ENCODE measurements at places on chromosomes 12 and 14.

- DNase-seq: peak; percentile 53
These were observed 15.4 kb downstream of the VASH1 start for GRCh38 chr14:76776428-76777251.

DNA sequence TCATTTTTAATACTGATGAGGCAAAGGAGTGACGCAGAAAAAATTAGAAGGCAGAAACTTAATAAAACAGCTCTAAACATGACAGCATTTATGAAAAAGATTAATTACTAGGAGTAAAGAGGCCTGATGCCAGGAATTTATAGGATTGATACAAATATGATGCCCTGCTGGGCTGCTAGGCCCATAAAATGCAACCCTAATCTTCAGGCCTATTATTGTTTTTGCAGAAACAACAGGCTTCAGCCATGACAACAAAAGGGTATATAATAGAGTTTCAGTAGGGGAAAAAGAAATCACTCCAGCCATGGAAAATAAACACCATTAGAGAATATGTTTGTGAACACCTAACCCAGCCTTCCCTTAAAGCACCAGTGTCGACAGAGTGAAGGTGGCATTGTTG lies 50.6 kb downstream of the OTX2 start:
- DNase-seq: no peak

- peak; percentile 89 for DNase-seq
These were observed 257.3 kb upstream of the PLEKHG7 start for GRCh38 chr12:92445253-92446082.

- no peak for DNase-seq
These were observed 14.3 kb downstream of the CFL2 start for GRCh38 chr14:34699873-34700621.

- DNase-seq: no peak
These were observed 1.6 kb downstream of the SLC6A12 start for GRCh38 chr12:212415-212714.

- no peak for DNase-seq
These were observed 21.1 kb upstream of the CORO1C start for GRCh38 chr12:108752387-108752786.

GRCh38 chr12:108804271-108804953 lies 53.0 kb downstream of the SSH1 start:
- no peak for DNase-seq

DNA sequence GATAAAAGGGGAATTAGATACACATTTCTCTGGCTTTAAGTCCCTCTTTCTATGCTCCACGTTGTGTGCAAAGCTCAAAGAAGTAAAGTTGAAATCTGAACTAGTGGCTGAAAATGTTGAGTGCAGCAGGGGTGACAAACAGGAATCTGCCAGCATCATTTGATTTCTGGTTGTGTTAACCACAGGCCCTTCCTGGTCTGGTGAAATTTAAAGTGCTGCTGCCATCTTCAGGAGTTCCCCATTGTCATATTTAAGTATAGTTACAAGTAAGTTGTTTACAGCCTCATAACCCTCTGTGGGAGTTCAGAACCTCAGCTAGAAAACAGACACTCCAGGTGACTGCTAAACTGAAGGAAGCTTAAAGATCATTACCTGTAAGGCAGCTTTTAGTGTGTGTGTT lies 90.9 kb upstream of the CCDC196 start:
- DNase-seq: no peak

- DNase-seq: no peak
These were observed 23.8 kb upstream of the CATSPERB start for GRCh38 chr14:91755570-91756295.

DNA sequence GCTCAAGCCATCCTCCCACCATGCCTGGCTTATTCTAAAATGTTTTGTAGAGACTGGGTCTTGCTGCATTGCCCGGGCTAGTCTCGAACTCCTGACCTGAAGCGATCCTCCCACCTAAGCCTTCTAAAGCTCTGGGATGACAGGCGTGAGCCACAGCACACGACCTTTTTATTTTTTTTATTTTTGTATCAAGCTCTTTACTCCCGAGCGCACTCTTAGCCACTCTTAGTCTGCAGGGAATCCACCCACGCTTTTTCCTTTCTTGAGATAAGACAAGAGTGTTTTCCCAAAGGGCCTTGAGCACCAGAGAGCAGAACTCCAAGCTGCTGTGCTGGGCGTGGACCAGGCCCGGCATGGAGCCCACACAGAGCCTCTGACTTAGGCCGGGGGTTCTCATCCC lies 23.4 kb downstream of the MAP1LC3B2 start:
- no peak for DNase-seq

- no peak for DNase-seq
These were observed 155.9 kb upstream of the CCDC196 start for GRCh38 chr14:66330228-66330627.

DNA sequence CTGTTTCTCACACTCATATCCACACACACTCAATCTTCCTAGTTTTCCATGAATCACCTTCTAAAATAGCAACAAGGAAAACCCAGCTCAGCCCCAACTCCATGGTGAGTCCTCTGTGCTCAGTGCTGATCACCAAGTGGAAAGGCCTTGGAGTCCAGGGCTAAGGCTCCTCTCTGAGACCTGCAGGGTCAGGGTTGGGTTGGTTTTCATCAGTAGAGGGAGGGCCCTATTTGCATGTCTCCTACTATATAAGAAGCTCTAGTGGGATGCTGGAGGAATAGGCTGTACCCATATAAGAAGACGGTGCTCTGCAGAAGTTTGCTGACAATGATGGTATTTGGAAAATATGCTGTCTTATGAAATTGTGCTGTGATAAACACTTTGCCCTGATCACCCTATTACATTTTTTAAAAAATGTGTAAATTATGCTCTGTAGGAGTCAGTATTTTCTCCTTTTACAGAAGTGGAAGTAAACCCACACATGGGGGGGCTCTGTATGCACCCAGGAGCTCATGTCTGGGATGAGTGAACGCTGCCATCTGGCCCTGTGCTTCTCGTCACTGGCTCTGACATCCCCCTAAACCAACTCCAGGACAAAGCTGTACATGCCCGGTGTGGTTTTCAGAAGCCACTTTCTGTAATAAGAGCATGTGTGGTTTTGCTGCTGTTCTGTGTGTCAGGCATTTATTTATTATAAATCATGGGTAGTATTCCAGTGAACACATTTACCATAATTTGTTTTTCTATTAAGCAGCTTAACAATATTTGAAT lies 536.3 kb downstream of the TMEM121 start:
- peak; percentile 12 for DNase-seq

DNA sequence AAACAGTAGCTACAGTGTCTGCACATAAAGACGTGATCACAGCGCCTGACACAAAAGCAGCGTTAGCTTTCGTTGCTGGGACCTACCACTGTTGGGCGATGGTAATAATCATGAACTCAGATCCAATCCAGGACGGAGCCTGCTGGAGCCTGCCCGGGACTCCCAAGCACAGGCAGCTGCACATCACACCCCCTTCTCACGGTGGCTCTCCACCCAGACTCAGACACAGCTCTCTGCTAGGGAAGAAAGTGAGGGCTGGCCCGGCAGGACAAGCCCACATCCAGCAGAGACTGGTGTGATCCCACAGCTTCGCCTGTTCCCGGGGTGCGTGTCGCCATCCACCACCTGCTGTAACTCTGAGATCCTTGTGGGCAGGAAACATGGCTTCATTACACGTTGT lies 49.9 kb upstream of the FOXN3 start:
- DNase-seq: no peak

GRCh38 chr12:49483619-49484018 lies 55.2 kb upstream of the KCNH3 start:
- no peak for DNase-seq

- no peak for DNase-seq
These were observed 47.6 kb downstream of the TAOK3 start for GRCh38 chr12:118325081-118325480.

GRCh38 chr14:92649934-92650545 lies 98.4 kb downstream of the LGMN start:
- no peak for DNase-seq

GRCh38 chr12:81164827-81165226 lies 86.9 kb downstream of the ACSS3 start:
- DNase-seq: no peak

- no peak for DNase-seq
These were observed 82.9 kb downstream of the PAPOLA start for GRCh38 chr14:96584907-96585671.

- DNase-seq: no peak
These were observed 10.2 kb upstream of the MEG3 start for GRCh38 chr14:100815478-100816285.

GRCh38 chr12:90280033-90280432 lies 571.4 kb upstream of the ATP2B1 start:
- no peak for DNase-seq

DNA sequence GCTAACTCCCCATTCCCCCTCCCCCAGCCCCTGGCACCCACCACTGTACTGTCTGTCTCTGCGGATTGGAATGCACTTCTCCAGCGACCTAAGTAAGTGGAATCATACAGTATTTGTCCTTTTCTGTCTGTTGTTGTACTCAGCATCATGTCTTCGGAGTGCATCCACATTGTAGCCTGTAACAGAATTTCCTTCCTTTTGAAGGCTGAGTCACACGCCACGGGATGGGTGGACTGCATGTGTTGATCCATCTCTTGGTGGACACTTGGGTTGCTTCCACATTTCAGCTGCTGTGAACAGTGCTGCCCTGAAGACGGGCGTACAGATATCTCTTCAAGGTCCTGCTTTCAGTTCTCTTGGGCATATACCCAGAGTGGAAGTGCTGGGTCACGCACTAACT lies 34.4 kb downstream of the DDX51 start:
- DNase-seq: no peak

DNA sequence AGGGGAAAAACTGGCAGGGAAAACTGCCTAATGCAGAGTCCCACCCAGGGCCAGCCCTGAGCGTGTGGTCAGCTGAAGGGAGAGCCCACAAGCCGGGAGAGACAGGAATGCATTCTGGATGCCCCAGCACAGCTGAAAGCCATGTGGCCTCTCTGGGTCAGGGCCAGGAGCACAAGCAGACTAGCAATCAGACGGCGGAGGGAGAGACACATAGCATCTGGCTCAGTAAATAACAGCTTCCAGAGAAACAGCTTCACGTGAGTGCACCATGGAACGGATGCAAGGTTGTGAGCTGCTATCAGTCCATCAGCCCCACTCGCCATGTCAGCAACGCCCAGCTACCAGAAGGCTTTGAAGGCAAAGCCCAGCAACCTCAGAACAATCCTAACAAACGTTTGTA lies 28.2 kb upstream of the TMEM106C start:
- no peak for DNase-seq

DNA sequence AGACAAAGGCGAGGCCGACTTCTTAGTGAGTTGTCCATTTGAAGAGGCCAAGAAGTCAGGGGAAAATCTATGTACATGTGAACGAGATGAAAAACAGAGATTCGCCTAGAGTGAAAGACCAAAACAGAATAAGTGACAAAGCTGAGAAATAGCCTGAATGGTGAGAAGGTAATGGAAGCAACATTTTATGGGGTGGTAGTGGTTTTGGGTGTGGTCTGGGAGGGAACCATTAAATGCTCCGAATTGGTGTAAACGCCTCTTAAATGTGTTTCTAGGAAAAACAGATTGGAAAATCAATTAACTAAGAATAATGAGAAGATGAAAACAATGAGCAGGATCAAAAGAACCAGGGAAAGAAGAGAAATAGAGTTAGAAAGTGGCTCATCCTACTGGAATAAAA lies 83.8 kb upstream of the MANSC4 start:
- no peak for DNase-seq

- no peak for DNase-seq
These were observed 186.6 kb downstream of the RGS6 start for GRCh38 chr14:72118841-72119240.

DNA sequence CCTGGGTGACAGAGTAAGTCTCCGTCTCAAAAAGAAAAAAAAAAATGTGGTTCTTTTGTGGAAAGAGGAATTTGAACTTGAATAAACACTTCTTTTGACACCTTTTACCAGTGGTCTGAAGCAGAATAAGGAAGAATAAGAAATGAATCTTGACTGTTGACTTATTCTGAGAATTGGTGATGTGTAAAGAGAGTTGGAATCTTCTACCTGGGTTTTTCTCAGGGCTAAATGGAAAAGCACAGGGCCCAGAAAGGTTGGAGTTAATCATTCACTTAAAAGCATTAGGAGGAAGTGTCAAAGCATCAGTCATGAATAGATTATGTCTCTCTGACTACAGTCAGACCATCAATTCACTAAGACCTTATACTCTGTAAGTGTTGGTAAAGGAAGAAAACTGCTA lies 13.9 kb downstream of the PNMA1 start:
- no peak for DNase-seq

GRCh38 chr12:108852674-108853309 lies 4.6 kb downstream of the SSH1 start:
- no peak for DNase-seq

DNA sequence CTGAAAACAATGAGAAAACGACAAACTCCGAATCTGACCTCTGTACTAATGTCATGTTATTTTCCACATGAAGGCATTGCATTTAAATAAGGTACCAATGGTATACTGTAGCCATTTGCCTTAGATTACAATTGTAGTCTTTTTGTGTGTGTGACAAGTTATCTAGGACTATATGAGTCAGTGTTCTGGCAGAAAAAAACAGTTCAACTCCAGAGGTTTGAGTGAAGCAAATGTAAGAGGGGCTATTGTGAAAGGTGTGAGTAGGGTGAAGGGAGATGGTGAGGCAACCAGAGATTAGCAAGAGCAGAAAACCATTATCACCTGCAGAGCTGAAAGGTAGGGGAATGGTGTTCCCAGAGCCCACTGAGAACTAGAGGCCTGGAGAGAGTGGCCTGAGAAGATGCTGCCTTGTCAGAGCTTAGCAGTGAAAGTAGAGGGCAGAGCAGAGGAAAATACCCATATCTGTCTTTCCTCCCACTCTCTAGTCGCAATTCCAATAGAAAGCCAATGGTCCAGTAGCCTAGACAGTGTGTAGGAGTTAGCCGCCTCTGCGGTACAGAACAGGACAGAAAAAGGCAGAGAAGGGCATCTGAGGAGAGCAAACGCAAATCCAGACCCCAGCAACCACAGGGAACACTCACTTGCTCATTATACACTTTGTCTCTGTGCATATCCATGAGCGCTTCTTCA lies 112.2 kb downstream of the DYRK2 start:
- DNase-seq: no peak
